ENCODE measurements at places on chromosomes 2 and 18. TPM values are rescaled to one million over a fixed set of nuclear protein-coding genes. Genes with fewer than 3 reads are reported as not detected.

Gene CARF
- 8.6 TPM for total RNA-seq

Gene SNX17
- 152 TPM for total RNA-seq

GRCh38 chr2:85861650-85862049, 27.1 kb downstream of the ST3GAL5 start:
- no peak for DNase-seq

DNA sequence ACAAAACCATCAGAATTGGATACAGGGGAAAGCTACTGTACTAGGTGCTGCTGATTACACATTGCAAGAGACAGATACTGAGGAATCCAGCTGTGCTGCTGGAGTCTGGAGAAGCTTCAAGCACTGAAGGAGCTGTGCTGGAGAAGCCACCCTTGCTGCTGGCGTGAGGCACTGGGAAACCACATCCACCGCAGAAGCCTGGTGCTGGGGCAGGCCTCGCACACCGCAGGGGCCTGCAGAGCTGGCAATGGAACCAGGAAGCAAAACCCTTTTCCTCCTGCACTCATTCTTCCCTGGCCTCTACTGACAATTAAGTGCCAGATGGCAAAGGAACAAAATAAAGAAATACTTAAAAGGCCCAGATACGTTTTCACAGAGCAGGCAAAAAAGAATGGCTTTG, 94.4 kb upstream of the MSH6 start:
- no peak for DNase-seq

- no peak for DNase-seq
Observed at GRCh38 chr2:8884812-8885211, 47.4 kb upstream of the KIDINS220 start.
